ENCODE measurements at places on chromosomes 7 and 10. TPM values are rescaled to one million over a fixed set of nuclear protein-coding genes. Genes with fewer than 3 reads are reported as not detected.

The IFIT1B gene
- not detected for total RNA-seq

The STMP1 gene
- total RNA-seq, result 29.5 TPM

The DLX5 gene
- total RNA-seq, result not detected

The EVX1 gene
- 0.10 TPM for total RNA-seq

The PAX4 gene
- not detected for total RNA-seq

The SYT15B gene
- 0.05 TPM for total RNA-seq

The C10orf95 gene
- 0.21 TPM for total RNA-seq

The NUDT13 gene
- total RNA-seq, result 6.1 TPM

GRCh38 chr7:14637968-14638367, 264.6 kb downstream of the DGKB start:
- no peak overlapping the region for H3K4me3 ChIP-seq
- H3K4me1 ChIP-seq, result no peaks in the 10 kb centered on the region
- no peaks in the 10 kb centered on the region for H3K36me3 ChIP-seq
- DNase-seq, result no peak

GRCh38 chr7:141837683-141838082, 3.6 kb downstream of the PRSS37 start:
- H3K36me3 ChIP-seq, result no peaks in the 10 kb centered on the region
- no peaks in the 10 kb centered on the region for H3K27me3 ChIP-seq
- H3K27ac ChIP-seq, result no peak overlapping the region

- H3K27ac ChIP-seq, result no peak overlapping the region
- peak; percentile 46 for DNase-seq
- H3K27me3 ChIP-seq, result no peaks in the 10 kb centered on the region
- peaks cover 6% of the 10 kb centered on the region for H3K4me1 ChIP-seq
- H3K4me3 ChIP-seq, result no peak overlapping the region
- H3K36me3 ChIP-seq, result no peaks in the 10 kb centered on the region
These were observed 57.8 kb downstream of the MICU1 start for GRCh38 chr10:72567889-72568640.

DNA sequence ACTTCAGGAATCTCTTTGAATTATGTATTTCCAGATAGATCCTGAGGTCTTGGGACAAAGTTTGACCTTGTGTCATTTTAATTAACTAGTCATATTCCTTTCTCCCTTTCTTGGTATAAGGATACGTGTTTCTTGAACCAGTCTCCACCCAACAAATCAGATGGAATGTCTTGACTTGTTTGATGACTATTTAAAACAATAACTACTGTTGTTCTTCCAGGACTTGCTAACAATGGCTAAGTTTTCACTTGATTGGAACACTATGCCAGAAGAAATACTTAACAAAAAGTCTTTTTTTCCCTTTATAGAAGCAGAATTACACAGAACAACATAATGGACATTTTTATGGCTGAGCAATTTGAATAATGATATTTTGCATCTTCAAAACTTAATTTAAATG, 43.0 kb upstream of the WIPF3 start:
- peaks cover 6% of the 10 kb centered on the region for H3K27me3 ChIP-seq
- no peaks in the 10 kb centered on the region for H3K36me3 ChIP-seq
- DNase-seq, result no peak

- H3K4me1 ChIP-seq, result no peaks in the 10 kb centered on the region
- no peak overlapping the region for H3K27ac ChIP-seq
- H3K36me3 ChIP-seq, result peaks cover 4% of the 10 kb centered on the region
- no peaks in the 10 kb centered on the region for H3K27me3 ChIP-seq
These were observed 49.1 kb downstream of the STAM start for GRCh38 chr10:17693009-17693408.

GRCh38 chr10:125016123-125016522, 74.2 kb downstream of the ZRANB1 start:
- H3K36me3 ChIP-seq, result no peaks in the 10 kb centered on the region
- no peaks in the 10 kb centered on the region for H3K27me3 ChIP-seq
- no peak for DNase-seq
- H3K27ac ChIP-seq, result no peak overlapping the region
- H3K4me3 ChIP-seq, result no peak overlapping the region
- H3K4me1 ChIP-seq, result no peaks in the 10 kb centered on the region

DNA sequence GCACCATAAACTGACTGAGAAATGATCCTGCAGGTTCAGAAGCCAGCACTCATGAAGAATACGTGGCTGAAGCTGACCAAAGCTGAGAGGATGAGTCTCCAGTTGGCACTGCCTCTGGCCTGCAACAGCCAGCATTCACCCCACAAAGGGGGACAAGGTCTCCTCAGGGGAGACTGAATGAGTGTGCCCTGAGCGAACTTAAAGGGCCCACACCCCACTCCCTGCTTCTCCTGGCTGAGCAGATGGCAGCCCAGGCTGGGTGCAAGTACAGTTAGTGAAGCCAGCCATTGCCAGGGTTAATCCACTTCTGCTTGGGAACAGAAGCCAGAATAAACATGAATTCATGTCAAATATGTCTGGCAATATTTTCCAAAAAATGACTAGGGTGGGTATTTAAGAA, 98.1 kb downstream of the PPP1R17 start:
- H3K27ac ChIP-seq, result no peak overlapping the region
- H3K36me3 ChIP-seq, result no peaks in the 10 kb centered on the region
- H3K27me3 ChIP-seq, result no peaks in the 10 kb centered on the region
- H3K4me1 ChIP-seq, result no peaks in the 10 kb centered on the region
- DNase-seq, result no peak

DNA sequence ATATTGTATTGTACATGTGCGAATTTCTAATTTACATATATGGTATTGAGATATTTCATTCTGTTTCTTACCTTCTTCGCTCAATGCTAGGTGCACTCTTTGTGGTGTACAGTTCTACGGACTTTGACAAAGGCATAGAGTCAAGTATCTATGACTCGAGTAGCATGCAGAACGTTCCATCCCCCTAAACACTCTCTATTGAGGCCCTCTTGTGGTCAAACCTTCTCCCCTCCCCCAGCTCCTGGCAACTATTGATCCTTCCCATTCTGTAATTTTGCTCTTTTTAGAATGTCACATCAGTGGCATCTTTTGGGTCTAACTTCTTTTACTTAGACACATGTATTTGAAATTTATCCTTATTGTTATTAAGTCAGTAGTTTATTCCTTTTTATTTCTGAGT, 30.7 kb upstream of the GDF10 start:
- no peak for DNase-seq
- no peak overlapping the region for H3K27ac ChIP-seq
- peaks cover 2% of the 10 kb centered on the region for H3K27me3 ChIP-seq
- no peak overlapping the region for H3K4me3 ChIP-seq

DNA sequence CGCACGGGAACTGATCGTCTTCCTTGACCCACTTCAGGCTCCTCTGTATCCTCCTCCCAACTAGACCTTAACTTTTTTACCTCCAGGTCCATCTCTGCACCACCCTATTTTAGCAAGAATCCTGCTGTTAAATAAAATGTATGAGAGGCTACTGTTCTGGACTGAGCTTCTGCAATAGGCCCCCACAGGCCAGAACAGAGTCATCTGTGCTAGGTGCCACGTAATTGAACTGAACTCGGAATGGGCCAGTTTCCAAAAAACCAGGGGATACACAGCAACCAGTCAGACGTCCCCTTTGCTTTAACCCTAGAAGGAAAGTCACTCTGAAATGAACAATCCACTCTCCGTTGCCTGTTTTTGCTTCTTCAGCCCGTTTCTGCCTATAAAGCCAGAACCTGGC, 71.3 kb downstream of the CHST15 start:
- H3K36me3 ChIP-seq, result no peaks in the 10 kb centered on the region
- H3K27ac ChIP-seq, result no peak overlapping the region
- H3K27me3 ChIP-seq, result no peaks in the 10 kb centered on the region
- H3K4me3 ChIP-seq, result no peak overlapping the region

GRCh38 chr10:94193466-94193924, 169.2 kb downstream of the NOC3L start:
- no peak overlapping the region for H3K4me3 ChIP-seq
- H3K27me3 ChIP-seq, result no peaks in the 10 kb centered on the region
- no peak for DNase-seq
- H3K4me1 ChIP-seq, result 0 out of 2 replicates have a peak, but pooled peaks cover 3% of the 10 kb centered on the region
- no peak overlapping the region for H3K27ac ChIP-seq

DNA sequence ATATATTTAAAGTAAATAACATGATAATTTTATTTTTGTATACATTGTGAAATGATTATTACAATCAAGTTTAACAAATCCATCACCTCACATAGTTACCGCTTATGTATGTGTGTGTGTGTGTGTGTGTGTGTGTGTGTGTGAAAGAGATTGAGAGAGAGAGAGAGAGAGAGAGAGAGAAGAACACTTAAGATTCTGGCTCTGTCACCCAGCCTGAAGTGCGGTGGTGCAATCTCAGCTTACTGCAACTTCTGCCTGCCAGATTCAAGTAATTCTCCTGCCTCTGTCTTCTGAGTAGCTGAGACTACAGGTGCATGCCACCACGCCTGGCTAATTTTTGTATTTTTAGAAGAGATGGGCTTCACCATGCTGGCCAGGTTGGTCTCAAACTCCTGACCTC, 17.8 kb downstream of the LYZL1 start:
- H3K27ac ChIP-seq, result no peak overlapping the region
- H3K4me3 ChIP-seq, result no peak overlapping the region
- no peaks in the 10 kb centered on the region for H3K27me3 ChIP-seq
- H3K4me1 ChIP-seq, result no peaks in the 10 kb centered on the region
- DNase-seq, result no peak

Measured in Panc1 (cell line).